Liver (tissue), 10 donors: ENCODE measurements at places on chromosomes 6 and 20.

DNA sequence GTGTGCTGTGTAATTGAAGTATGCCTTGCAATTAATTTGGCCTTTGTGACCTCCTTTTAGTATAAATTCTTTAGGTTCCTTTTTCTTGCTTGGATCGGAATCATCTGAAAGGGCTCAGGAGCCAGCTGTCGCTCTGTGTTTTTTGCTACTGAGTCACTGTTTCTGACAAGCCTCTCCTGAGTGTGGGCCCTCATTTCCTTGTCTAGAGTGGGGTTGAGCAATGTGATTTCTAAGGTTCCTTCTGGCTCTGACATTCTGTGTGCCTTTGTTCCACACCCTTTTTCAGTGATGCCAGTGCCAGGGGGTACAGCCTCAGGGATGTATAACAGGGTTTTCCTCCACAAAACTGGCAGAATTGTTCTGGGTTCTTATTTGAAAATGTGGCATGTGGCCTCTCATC is 26.5 kb downstream of the DAAM2 start:
- no peaks in the 10 kb centered on the region for H3K27me3 ChIP-seq

DNA sequence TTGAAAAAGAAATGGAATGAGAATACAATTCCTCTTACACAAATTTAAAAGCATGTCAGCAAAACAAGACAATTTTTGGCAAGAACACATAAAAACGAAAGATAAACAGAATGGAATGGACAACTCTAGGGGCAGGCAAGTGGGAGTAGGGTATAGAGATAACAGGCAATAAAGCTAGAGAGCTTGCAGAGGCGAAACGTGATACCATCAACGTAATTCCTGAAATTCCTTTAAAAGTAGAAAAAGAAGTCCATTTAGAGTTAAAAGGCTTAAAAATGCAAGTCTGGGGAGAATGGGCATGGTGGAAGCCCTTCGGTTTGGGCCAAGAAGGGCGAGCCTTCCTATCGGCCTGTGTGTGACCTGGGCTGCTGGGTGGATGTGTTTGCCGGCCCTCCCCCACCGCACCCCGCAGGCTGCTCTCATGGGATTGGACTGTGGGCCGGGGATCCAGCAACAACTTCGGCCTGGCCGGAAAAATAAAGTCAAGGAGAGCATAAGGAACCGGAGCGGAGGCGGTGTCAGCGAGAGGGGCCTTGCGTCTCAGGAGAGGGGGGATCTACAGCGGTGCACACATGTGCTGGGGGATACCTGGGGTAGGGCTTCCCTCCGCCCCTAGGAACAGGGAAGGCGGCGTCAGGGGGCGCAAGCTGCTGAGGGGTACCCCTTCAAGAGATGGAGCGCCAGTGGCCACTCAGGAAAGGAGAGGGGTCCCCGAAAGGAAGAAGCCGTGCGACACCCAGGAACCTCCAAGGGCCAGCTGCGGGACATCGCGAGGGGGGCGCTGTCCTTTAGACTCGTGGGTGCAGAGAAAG is 4.1 kb downstream of the TMEM239 start:
- H3K4me3 ChIP-seq = no peak overlapping the region
- H3K36me3 ChIP-seq = no peaks in the 10 kb centered on the region
- DNase-seq = no peak
- H3K27me3 ChIP-seq = no peaks in the 10 kb centered on the region

DNA sequence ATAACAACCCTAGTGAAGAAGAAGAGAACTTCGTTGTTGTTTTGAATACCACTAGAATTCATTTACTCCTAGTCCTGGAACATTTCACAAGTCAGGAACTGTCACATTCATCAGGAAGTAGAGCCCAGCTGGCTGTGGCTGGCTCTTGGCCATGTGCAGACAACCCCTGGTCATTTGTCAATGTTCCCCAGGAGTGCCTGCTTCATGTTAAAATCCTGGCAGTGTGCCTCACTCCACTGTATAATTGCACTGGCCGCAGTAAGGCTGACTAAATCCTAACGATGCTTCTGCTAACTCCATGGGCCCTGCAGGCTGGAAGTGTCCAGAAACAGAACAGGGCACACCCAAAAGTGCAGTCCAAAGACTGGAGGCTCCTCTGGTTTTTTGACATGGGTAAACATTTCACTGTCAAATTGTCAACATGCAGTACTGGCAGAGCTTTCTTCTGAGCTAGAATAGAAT is 41.5 kb upstream of the ADGRF1 start:
- H3K27me3 ChIP-seq = no peaks in the 10 kb centered on the region
- DNase-seq = peak; percentile 66
- no peaks in the 10 kb centered on the region for H3K36me3 ChIP-seq

DNA sequence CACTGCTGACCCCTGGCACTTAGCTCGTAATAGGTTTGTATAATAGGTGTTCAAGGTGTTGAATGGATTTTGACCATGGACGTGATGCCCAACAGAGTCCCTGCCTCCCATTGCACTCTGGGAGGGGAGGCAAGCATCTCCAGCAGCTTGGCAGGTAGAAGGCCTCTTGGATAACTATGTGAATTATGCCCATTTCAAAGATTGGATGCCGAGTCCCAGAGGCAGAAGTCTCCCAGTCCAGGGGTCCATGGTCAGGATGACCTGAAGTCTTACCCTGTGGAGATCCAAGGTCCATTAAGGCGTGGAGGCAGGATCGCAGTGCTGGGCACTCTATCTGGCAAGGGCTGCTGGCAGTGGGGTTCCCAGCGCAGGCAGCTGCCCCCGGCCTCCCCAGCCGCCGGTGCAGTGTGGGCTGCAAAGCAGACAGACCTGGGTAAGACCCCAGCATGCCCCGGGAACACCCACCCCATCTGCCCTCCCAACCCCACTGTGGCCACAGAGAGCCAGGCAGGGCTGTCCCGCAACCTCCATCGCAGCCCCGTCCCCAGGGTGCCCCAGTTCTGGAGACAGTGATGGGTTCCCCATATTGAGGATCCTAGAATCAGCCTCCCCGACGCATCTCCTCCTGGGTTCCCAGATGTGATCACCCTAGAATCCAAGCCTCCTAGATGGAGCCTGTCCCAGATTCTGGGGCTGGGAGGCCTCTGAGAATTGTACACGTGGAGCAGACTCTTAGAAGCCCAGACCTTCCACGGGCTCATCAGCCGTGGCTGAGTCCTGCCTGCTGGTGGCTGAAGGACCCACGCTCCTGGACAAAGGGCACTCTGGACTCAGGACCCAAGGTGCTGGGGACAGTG is 44.6 kb downstream of the APCDD1L start:
- H3K4me3 ChIP-seq = no peak overlapping the region
- DNase-seq = no peak
- H3K36me3 ChIP-seq = no peaks in the 10 kb centered on the region

- no peaks in the 10 kb centered on the region for H3K27me3 ChIP-seq
- no peaks in the 10 kb centered on the region for H3K36me3 ChIP-seq
- H3K4me1 ChIP-seq = peaks cover 12% of the 10 kb centered on the region
- no peak overlapping the region for H3K4me3 ChIP-seq
- H3K27ac ChIP-seq = no peak overlapping the region
These were observed 12.8 kb upstream of the BPI start for GRCh38 chr20:38290829-38291814.

- no peak overlapping the region for H3K27ac ChIP-seq
- no peaks in the 10 kb centered on the region for H3K27me3 ChIP-seq
- H3K4me1 ChIP-seq = peaks cover 2% of the 10 kb centered on the region
- H3K4me3 ChIP-seq = no peak overlapping the region
- no peaks in the 10 kb centered on the region for H3K36me3 ChIP-seq
These were observed 11.4 kb upstream of the SNX9 start for GRCh38 chr6:157811476-157812173.

- no peaks in the 10 kb centered on the region for H3K4me1 ChIP-seq
- peaks cover 4% of the 10 kb centered on the region for H3K27me3 ChIP-seq
- no peaks in the 10 kb centered on the region for H3K36me3 ChIP-seq
- no peak overlapping the region for H3K4me3 ChIP-seq
- H3K27ac ChIP-seq = no peak overlapping the region
These were observed 246.7 kb downstream of the CD109 start for GRCh38 chr6:73942592-73943186.

GRCh38 chr20:63782521-63782971 is 43.0 kb downstream of the SLC2A4RG start:
- H3K36me3 ChIP-seq = no peaks in the 10 kb centered on the region
- H3K27ac ChIP-seq = no peak overlapping the region
- DNase-seq = no peak
- H3K4me1 ChIP-seq = no peaks in the 10 kb centered on the region
- H3K4me3 ChIP-seq = no peak overlapping the region

DNA sequence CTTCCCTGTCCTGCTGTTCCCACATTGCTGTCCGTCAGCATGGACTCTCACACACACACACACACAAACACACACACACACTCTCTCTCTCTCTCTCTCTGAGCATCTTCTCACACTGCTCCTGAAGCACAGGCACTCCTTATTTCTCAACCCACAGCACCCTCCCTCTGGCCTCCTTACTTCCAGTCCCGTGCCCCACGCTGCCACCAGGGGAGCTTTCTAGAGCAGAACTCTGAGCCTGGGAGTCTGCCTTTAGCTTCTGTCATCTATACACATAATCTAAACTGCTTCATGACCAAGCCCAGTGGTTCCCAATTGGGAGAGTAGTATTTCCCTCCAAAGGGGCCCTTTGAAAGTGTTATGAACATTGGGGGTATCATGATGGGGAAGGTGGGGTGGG is 29.1 kb downstream of the HECA start:
- no peaks in the 10 kb centered on the region for H3K4me1 ChIP-seq
- H3K4me3 ChIP-seq = no peak overlapping the region
- H3K36me3 ChIP-seq = peaks cover 2% of the 10 kb centered on the region
- H3K27ac ChIP-seq = no peak overlapping the region
- H3K27me3 ChIP-seq = no peaks in the 10 kb centered on the region
- no peak for DNase-seq

GRCh38 chr6:25007269-25007699 is 71.5 kb upstream of the RIPOR2 start:
- H3K4me1 ChIP-seq = no peaks in the 10 kb centered on the region
- no peaks in the 10 kb centered on the region for H3K36me3 ChIP-seq
- no peak overlapping the region for H3K4me3 ChIP-seq
- peak overlapping the region; percentile 68 for H3K27ac ChIP-seq
- H3K27me3 ChIP-seq = no peaks in the 10 kb centered on the region

- DNase-seq = no peak
- H3K27me3 ChIP-seq = no peaks in the 10 kb centered on the region
- H3K4me3 ChIP-seq = no peak overlapping the region
- no peaks in the 10 kb centered on the region for H3K36me3 ChIP-seq
- no peak overlapping the region for H3K27ac ChIP-seq
These were observed 1.5 kb upstream of the ILRUN start for GRCh38 chr6:34697904-34698559.

- H3K27me3 ChIP-seq = no peaks in the 10 kb centered on the region
- DNase-seq = no peak
These were observed 115.7 kb downstream of the UNC5CL start for GRCh38 chr6:40923326-40923725.

- no peak overlapping the region for H3K27ac ChIP-seq
- H3K36me3 ChIP-seq = peaks cover 1% of the 10 kb centered on the region
- no peak overlapping the region for H3K4me3 ChIP-seq
These were observed 29.3 kb downstream of the NSFL1C start for GRCh38 chr20:1437235-1437904.

DNA sequence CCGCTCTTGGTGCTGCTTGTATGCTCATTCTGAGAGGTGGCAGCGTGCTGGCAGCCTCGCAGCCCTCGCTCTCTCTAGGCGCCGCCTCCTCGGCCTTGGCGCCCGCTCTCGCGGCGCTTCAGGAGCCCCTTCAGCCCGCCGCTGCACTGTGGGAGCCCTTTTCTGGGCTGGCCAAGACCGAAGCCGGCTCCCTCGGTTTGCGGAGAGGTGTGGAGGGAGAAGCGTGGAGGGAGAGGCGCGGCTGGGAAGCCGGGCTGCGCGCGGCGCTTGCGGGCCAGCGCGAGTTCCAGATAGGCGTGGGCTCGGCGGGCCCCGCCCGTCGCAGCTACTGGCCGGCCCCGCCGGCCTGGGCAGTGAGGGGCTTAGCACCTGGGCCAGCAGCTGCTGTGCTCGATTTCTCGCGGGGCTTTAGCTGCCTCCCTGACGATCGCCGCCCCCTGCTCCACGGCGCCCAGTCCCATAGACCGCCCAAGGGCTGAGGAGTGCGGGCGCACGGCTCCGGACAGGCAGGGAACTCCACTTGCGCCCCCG is 19.5 kb upstream of the FAM8A1 start:
- H3K27me3 ChIP-seq = no peaks in the 10 kb centered on the region
- H3K4me1 ChIP-seq = peaks cover 7% of the 10 kb centered on the region
- no peak overlapping the region for H3K4me3 ChIP-seq
